NCI-H460 (cell line): ENCODE measurements at places on chromosomes 4 and X. TPM values are rescaled to one million over a fixed set of nuclear protein-coding genes. Genes with fewer than 3 reads are reported as not detected.
A peak's percentile ranks its signal among the peaks of the same experiment; 100 is the strongest.

- no peak for DNase-seq
Observed at GRCh38 chrX:145552643-145553042, 265.0 kb upstream of the SLITRK2 start.

DNA sequence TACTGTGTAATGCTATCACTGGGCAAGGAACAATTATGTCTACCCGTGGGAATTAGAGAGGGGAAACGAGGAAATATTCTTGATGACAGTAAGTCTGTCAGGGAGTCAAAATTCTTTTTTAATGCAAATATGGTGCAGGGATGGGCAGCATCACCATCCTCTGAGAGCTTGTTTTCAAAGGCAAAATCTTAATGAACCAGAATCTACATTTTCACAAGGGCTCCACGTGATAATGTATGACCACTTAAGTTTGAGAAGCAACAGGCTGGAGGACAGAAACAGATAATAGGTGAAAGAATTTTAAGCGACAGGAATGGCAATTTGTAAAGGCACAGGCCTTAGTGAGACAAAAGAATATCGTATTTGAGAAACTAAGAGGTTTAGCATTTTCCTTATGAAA, 63.4 kb downstream of the CLOCK start:
- DNase-seq: no peak

- DNase-seq: no peak
Observed at GRCh38 chr4:176236946-176237345, 32.1 kb downstream of the ASB5 start.

DNA sequence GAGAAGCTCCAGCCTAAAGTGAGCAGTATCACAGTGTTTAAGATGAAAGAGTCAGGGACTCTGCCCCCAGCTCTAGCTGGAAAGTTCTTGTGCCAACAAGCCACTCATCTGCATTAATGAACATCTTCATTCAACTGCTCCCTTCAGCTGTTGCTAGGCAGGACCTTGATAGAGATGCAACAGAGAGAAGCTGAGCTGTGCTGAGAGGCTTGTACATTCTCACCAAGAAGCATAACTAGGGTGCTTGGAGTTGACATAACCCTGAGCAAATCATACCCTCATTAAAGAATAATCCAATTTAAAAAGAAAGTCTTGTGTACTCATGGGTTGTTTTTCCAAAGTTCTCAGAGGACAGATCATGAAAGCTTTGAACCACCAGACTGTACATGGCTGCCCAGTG, 63.2 kb downstream of the ATXN3L start:
- no peak for DNase-seq

GRCh38 chr4:139229534-139230039, 50.4 kb downstream of the MGARP start:
- peak; percentile 44 for DNase-seq

- no peak for DNase-seq
Observed at GRCh38 chr4:24519649-24520048, 64.7 kb downstream of the DHX15 start.

- DNase-seq: no peak
Observed at GRCh38 chrX:5733501-5733900, 495.2 kb downstream of the NLGN4X start.

- no peak for DNase-seq
Observed at GRCh38 chrX:25869761-25870160, 268.4 kb upstream of the MAGEB18 start.

GRCh38 chr4:74932832-74933561, at the start of gene PARM1:
Gene PARM1, plus strand, starts transcription at chr4:74933116. Its CDS starts 212 bp downstream, at chr4:74933328.
- DNase-seq: peak; percentile 80

GRCh38 chr4:169058312-169058711, 48.3 kb upstream of the CBR4 start:
- DNase-seq: no peak

GRCh38 chr4:2280531-2281300, 18.8 kb upstream of the MXD4 start:
- no peak for DNase-seq

DNA sequence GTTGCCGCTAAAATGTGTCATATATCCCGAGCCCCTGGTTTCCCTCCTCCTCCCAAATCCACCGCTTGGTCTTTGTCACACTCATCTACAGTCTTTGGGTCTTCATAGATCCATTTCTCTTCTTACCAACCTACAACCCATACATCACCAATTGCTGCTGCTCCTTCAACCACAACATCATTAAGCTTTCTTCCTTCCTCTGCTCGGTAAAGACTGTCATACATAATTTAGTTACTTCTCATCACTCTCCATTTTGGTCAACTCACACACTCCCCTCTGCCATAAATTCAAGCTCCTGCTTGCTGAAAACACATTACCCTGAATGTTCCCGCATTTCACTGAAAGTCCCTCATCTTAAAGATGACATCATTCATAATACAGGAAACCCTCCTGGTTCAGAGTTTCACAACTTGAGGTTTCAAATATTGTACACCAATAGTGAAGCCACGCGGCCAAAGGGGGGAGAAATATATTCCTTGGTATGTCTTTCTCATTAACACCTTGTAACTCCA, 1.7 kb upstream of the DCTD start:
- no peak for DNase-seq

- no peak for DNase-seq
Observed at GRCh38 chr4:155676430-155676825, 9.8 kb downstream of the GUCY1A1 start.

DNA sequence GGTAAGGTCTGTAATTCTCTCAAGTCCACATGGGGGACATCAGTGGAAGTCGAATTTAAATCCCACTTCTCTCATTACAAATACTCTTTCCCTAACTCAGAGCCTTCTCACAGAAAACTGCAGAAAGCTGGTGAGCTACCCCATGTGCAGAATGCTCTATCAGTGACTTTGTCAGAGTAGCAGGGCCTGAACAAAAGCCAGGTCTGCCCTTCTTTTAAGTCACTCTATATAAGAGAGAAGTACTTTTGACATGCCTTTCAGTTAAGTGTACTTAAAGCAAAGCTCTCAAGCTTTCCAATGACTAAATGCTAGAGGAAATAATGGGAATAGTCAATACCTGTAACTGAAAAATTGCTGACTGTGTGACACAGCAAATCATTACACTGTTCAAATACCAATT, 323.1 kb downstream of the KCNIP4 start:
- no peak for DNase-seq

DNA sequence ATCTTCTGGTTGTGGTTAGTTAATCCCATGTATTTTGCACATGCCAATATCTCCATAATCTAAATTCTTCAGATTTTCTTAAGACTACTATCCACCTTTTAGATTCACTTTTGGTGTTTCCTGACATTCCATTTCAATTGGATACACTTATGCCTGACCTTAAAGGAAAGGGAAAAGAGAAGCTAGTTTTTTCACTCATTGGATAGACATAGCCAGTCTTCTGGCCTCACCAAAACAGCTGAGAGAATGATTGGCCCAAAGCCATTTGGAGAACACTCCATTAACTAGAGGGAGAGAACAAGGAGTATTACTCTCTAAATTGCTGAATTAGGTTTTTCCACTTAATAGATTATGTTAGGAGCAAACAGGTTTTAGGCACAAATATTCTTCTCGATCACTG, 4.0 kb downstream of the PRPS1 start:
- DNase-seq: no peak

GRCh38 chr4:33715841-33716395, 2528.4 kb downstream of the ARAP2 start:
- DNase-seq: no peak

DNA sequence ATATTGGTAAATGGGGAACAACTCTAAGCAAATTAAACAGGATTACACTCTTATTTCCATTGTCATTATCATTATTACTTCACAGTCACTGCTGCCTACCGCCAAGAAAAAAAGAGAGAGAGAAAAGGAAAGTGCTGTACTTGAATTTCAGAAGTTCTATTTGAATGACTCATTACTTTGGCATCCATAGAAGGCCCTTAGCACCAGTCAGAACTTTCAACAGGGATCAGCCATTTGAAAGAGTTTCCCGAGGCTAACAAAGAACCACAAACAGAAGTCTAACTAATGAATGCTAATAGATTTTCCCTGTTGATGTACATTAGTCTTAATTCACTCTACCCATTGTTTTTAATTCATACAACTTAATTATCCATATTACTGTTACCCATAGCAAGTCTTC, 116.3 kb downstream of the SHROOM4 start:
- no peak for DNase-seq

- DNase-seq: no peak
Observed at GRCh38 chr4:21699446-21699845, 249.1 kb downstream of the KCNIP4 start.

DNA sequence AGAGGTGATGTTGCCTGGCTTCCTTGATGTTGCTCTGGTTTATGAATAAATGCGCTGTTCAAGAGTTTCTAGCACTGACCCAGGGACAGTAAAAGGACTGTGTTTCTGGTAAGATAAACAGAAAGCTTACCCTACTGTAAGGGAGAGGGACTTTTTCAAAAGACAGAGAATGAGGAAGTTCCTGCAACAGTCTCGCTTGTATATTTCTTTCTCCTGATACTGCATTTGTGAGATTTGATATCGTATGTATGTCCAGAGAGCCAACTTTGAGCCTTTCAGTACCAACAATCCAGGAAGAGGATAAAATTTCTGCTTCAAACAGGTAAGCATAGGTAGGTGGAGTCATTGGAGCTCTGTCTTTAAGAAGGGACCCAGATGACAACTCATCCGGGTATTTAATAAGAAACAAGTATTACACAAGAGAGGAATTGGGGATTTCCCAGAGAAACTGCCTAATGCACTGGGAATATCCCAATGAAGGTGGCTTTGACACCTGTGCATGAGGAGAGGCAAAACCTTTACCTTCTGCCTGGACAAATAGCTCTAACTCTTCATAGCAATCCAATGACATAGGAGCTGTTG, 773 bp downstream of the DAPP1 start:
- DNase-seq: no peak

- DNase-seq: no peak
Observed at GRCh38 chr4:38659346-38659745, 4.7 kb upstream of the KLF3 start.

DNA sequence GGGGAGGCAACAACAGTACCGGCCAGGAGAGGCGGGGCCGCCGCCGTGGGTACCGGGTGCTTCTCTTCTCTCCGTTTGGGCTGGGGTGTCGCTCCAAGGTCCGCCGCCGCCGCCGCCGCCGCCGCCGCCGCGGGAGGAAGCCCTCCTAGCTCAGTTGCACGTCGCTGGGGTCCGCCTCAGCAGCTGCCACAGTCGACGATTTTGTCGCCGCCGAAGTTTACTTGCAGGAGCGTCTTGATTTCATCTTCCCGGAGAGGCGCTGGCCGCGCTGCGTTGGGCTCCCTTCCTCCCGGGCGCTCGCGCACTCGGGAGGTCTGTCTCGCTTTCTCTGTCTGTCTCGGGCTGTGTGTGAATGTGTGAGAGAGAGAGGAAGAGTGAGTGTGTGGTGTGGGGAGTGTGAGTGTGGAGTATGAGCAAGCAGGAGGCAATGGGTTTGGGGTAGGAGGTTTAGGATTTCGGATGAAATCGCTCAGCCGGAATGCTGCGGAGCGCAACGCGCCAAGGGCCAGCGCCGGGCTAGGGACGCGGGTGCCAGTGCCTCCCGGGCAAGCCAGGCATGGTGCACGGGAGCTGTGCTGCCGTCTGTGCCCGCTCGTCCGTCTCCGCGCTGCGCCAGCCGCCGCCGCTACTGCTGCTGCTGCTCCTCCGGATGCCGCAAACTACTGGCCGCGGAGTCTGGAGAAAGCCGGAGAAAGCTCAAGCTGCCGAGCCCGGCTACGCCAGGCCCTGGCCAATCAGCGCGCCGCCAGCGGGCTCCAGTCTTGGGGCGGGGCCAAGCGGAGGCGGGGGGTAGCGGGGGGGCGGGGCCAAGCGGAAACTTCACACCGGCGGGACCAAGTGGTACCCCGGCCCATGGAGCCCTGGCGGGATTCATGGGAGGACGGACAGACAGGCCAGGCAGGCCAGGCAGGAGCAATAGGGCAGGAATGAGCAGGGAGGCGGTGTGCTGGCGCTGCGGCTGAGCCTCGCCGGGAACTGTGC, at the start of gene PCDH19:
Gene PCDH19, minus strand, starts transcription at position 664 of the 981 bp plus-strand sequence. CDS start 1,676 bp downstream, outside the sequence.
- peak; percentile 63 for DNase-seq

DNA sequence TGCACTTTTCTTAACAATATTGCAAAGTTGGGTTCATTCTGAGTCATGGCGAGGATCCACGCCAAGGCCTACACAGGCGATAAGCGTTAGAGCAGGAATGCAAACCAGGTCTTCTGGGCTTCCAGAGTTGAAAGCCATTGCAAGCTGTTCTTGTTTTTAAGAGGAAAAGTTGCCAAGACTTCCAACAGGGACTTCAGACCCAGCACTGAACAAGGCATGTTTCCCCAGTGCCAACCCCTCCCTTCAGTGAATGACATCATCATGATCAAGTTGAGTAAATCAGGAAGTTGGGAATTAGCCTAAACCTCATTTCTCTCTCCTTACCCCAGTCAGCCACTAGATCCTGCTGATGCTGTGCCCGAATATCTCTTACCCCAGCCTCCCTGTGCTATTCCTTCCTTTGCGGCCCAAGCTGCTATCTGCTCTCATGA, 355.1 kb downstream of the HS3ST1 start:
- DNase-seq: no peak

GRCh38 chrX:66553973-66554372, 84.9 kb downstream of the EDA2R start:
- no peak for DNase-seq

- DNase-seq: no peak
Observed at GRCh38 chrX:110086162-110086915, 83.4 kb downstream of the TMEM164 start.

DNA sequence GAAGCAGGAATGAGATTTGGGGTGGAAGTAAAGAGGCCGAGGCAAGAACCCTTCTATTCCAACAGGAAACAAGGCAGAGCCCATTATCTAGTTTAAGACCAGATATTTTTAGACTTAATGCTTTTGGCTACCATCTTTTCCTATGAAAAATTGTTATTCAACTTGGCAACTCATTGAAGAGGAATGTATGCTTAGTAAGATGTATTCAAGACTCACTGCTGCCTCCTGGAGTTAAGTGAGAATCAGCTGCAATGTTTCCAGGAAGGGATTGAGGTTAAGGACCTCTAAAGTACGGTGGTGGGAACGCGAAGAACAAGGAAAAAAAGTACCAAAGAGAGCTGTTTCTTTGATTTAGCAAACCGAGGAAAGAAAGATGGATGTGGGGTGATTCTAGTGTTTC, 89.1 kb downstream of the RAPGEF2 start:
- DNase-seq: peak; percentile 35

DNA sequence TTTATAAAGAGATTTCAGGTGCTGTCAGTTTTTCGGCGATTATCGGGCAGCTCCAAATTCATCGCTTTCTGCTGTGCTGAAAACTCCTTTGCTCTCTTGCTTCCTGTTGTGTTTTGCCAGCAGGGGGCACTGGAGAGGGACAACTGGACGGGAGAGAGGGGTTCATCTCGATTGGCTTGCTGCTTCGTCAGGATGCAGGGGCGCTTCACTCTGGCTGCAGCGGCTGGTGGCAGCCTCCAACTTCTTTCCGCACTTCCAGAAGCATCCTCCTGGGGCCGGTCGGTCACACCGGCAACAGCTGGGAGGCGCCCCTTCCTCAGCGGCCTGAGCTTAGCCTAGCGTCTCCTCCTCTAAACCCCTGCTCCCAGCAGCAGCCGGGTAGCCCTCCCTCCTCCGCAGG, 29.5 kb downstream of the MSL3 start:
- DNase-seq: no peak

Gene ZNF827
- 4.1 and 5.5 TPM in 2 replicates for total RNA-seq

Gene NXT2
- total RNA-seq: 34.1 and 37.6 TPM in 2 replicates

Gene ANXA10
- total RNA-seq: 1.8 and 2.5 TPM in 2 replicates

Gene GAB1
- 3.6 and 4.0 TPM in 2 replicates for total RNA-seq

Gene PDLIM3
- 7.8 and 10.9 TPM in 2 replicates for total RNA-seq

Gene DMP1
- total RNA-seq: 0.02 TPM in 1 of 2 replicates, not detected in the other

Gene FUNDC2
- total RNA-seq: 87.5 and 98.1 TPM in 2 replicates

Gene COL4A6
- total RNA-seq: 157 and 177 TPM in 2 replicates

Gene PQBP1
- total RNA-seq: 94.3 and 105 TPM in 2 replicates

Gene PLXNB3
- 3.3 and 4.9 TPM in 2 replicates for total RNA-seq

Gene WNK3
- total RNA-seq: 0.43 and 0.67 TPM in 2 replicates

Gene EGFL6
- total RNA-seq: not detected in 2 replicates
